ENCODE measurements at places on chromosomes 11 and 22.

GRCh38 chr11:2572491-2573239 is 127.1 kb downstream of the KCNQ1OT1 start:
- no peak for DNase-seq

DNA sequence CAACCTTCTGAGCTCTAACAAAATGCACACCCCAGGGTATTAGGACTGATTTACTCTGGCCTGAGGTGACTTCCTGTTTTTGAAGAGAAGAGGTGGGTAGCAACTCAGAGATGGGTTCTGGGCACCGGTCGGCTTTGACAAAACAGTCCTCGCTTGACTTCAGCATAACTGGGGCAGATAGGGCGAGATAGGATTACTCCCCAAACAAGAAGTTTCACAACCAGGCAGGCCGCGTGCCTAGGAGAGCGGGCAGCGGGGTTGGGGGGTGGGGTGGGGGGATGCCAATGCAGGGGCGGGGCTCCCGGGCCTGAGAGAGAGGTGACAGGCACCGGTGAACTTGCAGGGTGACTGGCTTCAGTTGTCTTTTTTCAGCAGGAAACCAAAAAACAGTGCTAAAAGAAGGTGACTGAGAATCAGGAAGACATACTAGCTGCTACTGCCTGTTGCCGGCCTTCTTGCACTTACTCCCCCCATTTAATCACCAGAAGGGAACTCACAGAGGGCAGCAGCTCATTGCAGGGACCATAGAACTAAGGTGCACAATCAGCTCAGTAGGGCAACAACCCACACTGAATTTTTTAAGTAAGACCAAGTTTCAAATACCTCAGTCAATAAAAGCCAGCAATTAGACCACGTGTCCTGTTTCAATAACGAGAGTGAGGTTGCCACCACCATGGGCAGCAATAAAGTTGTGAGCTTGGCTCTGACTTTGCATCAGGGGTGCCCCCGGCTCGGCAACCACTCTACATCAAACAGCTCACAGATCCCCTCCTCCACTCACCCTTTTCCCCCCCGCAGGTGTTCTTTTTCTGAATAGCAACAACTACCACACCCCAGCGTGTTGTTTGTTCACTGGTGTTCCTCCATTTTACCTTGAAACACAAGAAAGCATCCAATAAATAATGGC is 37.2 kb upstream of the ETS1 start:
- DNase-seq, result no peak

- DNase-seq, result no peak
These were observed 321.6 kb upstream of the TENM4 start for GRCh38 chr11:79762279-79762921.

DNA sequence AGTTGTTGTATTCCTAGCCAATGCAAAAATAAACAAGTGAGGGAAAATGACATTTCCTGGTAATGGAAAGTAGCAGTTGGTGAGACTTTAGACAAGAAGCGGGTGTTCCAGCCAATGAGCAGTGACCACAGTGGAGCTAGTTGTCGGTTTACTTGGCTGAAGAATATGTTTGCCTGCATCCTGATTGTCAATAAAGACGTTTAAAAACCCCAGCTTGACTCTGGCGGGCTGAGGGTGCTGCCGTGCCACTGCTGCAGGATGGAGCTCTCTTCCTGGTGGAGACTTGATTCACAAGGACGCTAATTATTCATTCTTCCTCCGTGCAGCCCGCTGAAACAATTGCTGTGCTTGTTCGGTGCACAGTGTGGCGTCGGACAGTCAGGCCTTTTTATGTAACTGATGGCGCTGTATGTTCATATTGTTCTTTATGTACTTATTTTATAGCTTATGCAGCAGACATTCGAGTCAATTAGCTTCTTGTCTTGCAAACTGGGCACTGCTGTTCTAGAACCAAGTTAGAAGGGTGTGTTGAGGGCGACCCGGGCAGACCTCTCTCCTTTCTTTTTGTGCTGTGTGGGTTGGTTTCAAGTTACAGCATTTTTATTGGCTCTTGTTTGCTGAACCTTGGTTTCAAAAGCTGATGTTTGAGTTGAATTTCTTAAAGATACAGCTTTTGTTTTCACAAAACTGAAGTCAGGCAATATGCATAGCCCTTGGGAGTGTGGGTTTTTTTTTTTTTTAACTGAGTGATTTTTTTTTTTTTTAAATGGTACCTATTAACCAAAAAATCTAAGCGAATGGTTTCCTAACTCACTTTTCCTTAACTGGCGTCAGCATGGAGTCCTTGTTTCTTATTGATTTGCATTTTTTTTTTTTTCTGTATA is 153.9 kb downstream of the TEAD1 start:
- DNase-seq, result no peak

DNA sequence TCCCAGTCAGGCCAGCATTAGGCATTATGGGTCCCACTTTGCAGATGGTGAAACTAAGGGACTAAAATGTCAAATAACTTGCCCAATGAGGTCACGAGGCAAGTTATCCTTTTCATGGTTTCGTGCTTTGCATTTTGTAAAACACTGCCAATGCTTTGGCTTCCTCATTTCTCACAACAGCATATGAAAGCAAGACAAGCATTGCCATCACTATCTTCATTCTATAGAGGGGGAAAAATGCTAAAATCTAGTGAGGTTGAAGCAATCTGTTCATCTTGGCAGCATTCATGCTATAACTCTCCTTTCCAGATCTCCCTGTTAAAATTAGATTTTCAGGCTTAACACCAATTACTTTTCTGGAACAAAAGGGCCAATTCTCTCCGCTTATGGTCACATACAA is 14.8 kb downstream of the FAM181B start:
- DNase-seq, result no peak

- no peak for DNase-seq
These were observed 90.4 kb upstream of the SLC25A18 start for GRCh38 chr22:17472932-17473331.

DNA sequence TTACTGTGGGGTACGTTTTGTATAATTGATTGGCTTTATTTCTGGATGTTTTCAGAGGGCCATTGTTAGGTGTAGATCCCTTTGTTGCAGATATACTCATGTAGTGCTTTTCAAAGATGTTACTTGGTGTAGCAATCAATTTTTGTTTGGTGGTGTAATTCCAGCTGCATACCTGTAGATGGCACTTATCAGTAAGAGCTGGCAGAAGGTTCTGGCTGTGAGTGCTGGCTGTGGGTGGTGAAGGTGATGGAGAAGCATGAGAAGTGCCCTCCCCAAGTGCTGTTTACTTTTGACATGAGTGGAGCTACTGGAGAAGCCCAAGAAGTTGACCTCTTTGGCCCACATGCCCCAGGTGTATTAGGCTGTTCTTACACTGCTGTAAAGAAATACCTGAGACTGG is 1074.9 kb downstream of the FAM181B start:
- no peak for DNase-seq

DNA sequence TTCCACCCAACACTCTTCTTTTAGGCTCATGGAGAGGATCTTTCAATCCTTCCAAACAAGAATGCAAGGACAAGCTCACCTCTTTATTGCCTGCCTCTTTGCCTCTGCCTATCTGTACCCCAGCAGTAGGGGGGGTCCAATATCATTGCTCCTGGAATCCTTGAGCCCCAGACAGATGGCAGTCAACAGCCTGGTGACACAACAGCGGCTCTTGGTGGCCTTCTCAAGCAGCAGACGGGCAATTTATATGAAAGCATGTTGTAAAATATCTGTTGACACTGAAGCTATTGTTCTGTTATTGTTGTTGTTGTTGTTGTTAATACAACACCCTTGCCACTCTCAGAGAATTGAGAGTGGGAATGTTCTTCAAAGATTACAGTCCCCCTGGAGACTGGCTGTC is 480.0 kb upstream of the CADM1 start:
- no peak for DNase-seq

DNA sequence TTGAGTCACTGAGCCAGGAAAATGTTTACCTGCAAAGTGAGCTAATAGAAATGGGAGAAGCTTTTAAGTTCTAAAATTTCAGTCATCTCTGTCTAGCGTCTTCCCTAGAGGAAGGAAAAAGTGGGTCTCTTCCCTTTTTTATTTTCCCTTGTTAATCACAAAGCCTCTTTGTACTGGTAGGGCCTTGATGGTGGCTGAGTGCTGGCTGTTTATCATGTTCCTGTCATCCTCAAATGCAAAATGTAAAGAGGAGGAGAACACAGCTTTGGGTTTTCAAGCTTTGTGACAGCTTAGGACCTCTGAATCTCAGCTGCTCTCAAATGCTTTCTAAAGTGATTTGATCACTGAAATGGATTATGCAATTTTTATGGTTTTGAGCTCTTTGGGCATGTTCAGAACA is 222.0 kb downstream of the TMEM135 start:
- no peak for DNase-seq

DNA sequence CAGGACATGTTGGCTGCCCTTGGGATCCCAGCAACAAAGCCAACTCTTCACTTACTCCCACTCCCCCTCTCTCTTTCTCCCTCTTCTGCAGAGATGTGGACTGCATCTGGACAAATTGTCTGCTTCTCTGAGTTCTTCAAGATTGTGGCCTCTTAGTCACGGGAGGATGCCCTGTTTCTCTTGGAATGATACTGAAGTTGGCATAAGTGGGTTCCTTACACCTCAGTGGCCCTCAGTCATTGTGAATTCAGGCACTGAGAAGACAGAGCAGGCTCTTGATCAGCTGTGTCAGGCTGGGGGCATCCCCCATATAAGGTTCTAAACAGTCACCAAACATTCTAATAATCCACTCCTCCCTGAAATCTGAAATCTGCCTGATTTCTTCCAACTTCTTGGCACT is 6.1 kb upstream of the E2F8 start:
- DNase-seq, result no peak

- DNase-seq, result no peak
These were observed 9.9 kb upstream of the SEC14L3 start for GRCh38 chr22:30481711-30482110.

GRCh38 chr11:66749091-66749490 is 20.1 kb upstream of the SPTBN2 start:
- DNase-seq, result peak; percentile 49

GRCh38 chr22:29762263-29762662 is 4.5 kb downstream of the ZMAT5 start:
- DNase-seq, result no peak

- no peak for DNase-seq
These were observed 15.9 kb downstream of the KCNQ1 start for GRCh38 chr11:2460540-2461252.

GRCh38 chr22:19951346-19951745 is 9.7 kb upstream of the TXNRD2 start:
- DNase-seq, result no peak

DNA sequence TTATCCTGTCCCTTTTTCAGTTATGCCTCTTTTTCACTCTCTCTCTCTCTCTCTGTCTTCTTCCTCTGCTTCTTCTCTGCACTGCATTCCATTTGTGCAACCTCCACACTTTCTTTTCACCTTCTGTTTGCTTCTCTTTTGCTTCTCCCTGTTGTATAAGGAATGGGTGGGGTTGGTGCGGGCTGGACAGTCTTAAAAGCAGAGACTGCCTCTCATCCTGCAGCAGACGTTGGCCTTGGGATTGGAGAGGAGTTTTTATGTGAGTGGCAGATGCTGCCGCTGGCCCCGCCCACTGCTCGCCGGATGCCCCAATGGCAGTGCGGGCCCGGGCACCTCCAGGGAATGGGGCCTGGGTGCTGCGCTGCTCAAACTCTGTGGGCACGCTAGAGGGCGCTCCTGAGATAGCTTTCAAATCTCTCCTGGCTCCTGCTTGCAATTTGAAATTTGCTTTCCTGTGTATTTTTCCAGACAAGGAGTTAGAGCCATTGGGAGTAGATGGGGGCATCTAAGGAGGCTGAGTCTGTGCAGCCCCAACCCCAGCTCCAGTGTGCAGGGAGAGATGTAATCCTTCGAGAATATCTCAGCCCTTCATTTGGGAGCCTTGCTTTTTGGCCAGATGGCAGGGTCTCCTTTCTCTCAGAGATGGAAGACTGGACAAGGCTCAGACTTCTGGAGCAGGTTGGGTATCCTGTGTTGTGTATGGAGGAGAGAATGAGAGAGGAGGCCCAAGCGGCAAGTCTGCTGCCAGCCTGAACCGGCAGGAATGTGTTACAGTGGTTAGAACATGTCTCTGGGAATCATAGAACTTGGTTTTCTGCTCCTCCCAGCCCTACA is 81.2 kb downstream of the GRAMD1B start:
- peak; percentile 77 for DNase-seq

- no peak for DNase-seq
These were observed 64.5 kb downstream of the BARX2 start for GRCh38 chr11:129440028-129440713.

DNA sequence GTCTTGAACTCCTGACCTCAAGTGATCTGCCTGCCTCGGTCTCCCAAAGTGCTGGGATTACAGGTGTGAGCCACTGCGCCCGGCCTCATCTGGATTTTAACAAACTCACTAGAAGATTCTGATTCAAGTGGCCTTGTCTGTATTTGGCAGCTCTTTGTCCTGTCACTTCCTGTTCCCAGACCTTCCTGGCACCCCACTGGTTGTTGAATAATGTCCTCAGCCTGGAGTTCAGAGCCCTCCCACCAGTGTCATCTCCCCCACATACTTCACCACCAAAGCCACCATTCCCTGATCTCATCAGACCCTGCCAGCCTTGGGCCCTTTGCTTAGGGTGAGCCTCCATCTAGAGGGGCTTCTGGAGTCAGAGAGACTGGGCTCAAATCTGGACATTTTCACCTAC is 3.3 kb downstream of the PELI3 start:
- no peak for DNase-seq

DNA sequence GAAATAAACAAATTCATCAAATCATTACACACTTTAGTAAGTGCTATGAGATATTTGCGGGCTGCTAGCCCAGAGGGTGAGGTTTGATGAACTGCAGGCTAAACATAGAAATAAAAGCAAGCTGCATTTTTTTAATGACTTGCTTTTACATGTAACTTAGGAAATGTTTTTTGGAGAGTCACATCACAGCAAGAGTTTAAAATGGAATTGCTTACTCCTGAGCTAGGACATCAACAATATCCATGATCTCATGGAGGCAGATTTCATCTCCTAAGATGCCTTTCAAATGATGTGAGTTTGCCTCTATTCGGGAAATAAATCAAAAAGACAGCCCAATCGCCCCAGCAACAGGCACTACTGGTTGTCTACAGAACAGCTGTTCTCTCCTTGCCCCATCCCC is 73.4 kb upstream of the CD44 start:
- DNase-seq, result no peak

DNA sequence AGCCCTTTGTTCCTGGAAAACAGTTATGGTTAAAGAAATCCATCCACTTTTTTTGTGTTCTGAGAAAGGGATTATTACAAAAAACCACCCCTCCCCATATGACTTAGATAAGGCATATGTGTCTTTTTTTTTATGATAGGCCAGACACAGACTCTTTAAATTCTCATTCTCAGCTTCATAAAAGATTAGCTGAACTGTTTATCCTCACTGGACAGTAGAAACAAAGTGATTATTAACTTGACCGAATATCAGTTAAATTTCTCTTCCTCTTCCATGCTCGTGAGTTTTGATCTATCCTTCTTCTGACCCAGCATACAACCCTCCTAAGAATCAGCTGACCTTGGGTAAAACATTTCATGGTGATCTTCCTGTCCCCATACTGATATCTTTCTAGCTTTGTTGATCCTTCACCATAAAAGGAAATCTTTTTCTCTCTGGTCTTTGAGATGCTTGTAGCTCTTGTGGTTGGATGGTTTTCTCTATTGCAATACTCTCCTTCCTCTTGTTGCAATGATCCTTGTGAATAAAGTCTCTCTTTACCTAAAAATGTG is 26.2 kb downstream of the OR2AG2 start:
- no peak for DNase-seq

Measured in heart left ventricle (tissue), 16 donors.